Skin of body (tissue), 3 donors: ENCODE measurements at places on chromosomes 3 and 15. TPM values are rescaled to one million over a fixed set of nuclear protein-coding genes. Genes with fewer than 3 reads are reported as not detected.

Gene CCR9
- not detected for total RNA-seq

Gene ZNF662
- 12.1 TPM for total RNA-seq

Gene FAM107A
- total RNA-seq: 0.59 TPM

Gene THSD4
- 24.3 TPM for total RNA-seq

Gene IQCF5
- not detected for total RNA-seq

Gene DCBLD2
- total RNA-seq: 29.6 TPM

Gene TEX55
- total RNA-seq: not detected

Gene DPPA2
- total RNA-seq: not detected

Gene SLC28A1
- total RNA-seq: not detected

Gene SI
- total RNA-seq: not detected

Gene GABRB3
- 1.8 TPM for total RNA-seq

Gene SLC22A13
- total RNA-seq: 0.30 TPM

Gene ZMYND10
- 0.89 TPM for total RNA-seq

Gene CPB1
- total RNA-seq: 8.7 TPM

Gene EIF4E3
- 11.0 TPM for total RNA-seq

Gene GRK7
- total RNA-seq: 0.10 TPM

Gene ZBTB11
- 32.7 TPM for total RNA-seq
